Inflammatory macrophage treated with lipopolysaccharide for 1 hour (primary cell): ENCODE measurements at places on chromosomes 2 and 18.

DNA sequence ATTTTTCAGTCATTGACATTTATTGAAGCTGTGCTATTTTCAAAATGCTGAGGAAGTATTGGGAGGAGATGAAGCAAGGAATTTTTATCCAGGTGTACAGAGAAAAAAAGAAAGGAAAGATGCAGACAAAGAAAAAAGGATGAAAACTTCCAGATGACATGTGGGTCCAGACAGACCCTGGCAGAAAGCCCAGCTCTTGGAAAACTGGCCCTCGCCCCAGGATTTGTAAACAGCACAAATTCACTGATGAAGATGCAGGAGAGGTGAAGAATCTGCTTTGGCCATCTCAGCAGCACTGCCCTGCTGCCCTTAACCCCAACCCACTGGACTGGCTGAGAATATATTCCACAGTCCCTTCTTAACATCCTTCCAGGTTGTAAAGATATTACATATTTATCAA lies 12.5 kb downstream of the TACR1 start:
- DNase-seq, result no peak

DNA sequence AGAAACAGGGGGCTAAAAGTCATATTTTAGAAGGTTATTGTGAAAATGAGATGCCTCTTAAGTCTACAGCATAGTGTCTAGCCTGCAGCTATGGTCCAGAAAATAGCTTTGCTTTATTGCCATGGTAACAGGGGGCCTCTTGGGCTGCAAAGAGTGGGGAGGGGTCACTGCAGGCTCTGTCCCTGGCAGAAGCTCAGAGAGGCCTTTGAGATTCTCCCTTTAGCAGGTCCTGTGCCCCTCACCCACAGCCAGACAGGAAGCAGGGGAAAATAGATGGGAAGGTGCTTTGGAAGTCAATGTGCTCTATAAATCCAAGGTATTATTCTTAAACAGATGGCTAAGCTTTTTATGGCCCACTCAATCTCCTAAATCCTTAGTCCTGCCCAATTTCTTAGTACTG lies 1021.3 kb upstream of the GYPC start:
- no peak for DNase-seq

- no peak for DNase-seq
These were observed 139.9 kb downstream of the SH3RF3 start for GRCh38 chr2:109268916-109269315.

DNA sequence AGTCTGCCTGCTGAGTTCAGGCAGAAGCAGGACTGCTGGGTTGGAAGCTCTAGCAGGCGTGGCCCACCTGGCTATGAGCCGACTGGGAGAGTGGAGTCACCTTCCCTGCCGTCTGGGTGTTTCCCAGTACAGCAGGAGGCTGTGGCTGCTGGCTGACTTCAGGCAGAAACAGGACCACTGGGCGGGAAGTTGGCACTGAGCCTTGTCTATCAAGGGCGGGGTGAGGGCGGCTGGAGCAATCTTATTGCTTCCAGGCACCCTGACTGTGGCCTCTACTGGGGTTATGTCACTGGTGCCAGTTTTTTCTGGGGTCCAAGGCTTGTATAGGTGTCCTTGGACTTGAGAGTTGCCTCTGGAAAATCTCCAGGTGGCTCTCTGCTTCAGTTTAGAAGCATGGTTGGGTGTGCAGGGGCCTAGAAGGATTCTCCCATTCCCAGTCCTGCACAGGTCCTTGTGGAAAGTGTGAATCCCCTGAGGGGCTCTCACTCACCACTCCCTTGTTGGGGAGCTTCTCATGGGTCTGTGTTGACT lies 30.5 kb downstream of the LTBP1 start:
- no peak for DNase-seq

DNA sequence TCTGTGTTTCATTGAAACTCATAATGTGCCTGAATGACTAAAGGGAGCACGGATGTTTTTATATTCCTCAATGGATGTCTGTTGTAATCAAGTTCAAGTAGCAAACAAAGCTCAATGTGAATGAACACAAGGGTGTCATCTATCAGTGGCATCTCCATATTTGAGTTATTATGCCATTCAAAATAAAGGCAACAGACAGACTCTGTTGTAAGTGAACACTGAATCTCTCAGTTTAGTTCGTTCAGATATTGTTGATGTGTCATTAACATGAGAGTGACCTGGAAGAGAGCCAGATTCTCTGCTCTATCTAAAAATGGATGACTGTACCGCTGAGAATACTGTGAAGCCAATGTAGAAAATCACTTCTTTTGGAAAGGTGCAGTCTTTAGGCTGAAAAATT lies 118.7 kb downstream of the NUP35 start:
- DNase-seq, result no peak

DNA sequence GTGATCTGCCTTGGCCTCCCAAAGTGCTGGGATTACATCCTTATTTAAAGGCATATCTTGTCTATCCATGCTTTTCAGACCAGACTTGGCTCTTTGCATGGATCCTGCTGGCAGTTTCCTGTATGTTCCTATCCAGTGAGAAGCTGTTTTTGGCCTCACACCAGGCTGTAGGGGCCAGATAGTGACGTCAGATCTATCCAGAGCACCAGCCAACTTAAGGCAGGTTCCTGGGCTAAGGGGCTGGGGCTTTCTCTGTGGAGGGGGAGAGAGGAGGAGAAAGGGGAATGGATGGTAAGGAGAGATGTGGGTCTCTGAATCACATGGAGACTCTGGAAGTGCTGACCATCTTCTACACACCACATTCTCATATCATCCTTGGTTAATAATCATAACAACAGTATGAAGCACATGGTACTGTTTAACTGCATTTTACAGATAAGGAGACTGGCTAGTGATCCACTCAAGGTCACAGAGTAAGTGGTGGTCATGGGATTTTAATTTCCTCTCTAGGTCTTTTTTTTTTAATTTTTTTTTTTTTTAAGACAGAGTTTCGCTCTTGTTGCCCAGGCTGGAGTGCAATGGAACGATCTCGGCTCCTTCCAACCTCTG lies 2.0 kb upstream of the FAM117B start:
- no peak for DNase-seq

- DNase-seq, result no peak
These were observed 476.4 kb upstream of the ZEB2 start for GRCh38 chr2:144996225-144996795.

- DNase-seq, result no peak
These were observed 194.8 kb downstream of the ZEB2 start for GRCh38 chr2:144325086-144325485.

DNA sequence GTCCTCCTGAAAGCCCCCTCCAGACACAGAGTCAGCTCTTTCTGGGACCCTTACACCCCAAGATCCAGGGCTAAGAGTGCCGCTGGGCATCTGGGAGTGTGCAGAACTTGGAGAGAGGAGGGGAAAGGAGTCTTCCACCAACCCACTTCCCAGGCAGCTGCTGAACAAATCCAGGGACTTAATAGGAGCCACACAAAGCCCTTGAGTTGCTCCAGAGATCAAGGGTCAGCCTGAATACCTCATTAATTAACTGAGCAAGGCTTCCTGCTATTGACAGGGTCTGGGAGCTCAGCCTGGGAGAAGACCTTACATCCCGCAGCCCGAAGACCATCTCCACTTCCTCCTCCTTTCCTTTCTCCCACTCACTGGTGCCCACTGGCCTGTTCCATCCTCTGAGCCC lies 108.3 kb downstream of the CELF4 start:
- no peak for DNase-seq

DNA sequence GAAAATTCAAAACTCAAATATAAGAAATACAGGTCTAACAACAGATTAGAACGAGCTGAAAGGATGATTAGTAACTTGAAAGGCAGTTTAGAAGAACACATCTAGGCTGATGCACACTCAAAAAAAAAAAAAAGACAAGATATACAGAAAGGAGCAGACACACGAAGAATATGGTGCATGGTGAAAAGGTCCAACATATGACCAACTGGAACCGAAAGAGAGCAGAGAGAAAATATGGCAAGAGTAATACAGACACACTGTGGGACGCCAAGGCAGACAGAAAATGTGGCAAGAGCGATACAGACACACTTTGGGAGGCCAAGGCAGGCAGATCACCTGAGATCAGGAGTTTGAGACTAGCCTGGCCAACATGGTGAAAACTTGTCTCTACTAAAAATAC lies 39.8 kb downstream of the NDUFA10 start:
- DNase-seq, result no peak

- DNase-seq, result peak; percentile 57
These were observed 39.2 kb downstream of the DPYSL5 start for GRCh38 chr2:26887151-26887550.

GRCh38 chr18:60176259-60176658 lies 196.3 kb downstream of the MC4R start:
- DNase-seq, result no peak

GRCh38 chr2:217919781-217920351 lies 82.9 kb downstream of the TNS1 start:
- no peak for DNase-seq

DNA sequence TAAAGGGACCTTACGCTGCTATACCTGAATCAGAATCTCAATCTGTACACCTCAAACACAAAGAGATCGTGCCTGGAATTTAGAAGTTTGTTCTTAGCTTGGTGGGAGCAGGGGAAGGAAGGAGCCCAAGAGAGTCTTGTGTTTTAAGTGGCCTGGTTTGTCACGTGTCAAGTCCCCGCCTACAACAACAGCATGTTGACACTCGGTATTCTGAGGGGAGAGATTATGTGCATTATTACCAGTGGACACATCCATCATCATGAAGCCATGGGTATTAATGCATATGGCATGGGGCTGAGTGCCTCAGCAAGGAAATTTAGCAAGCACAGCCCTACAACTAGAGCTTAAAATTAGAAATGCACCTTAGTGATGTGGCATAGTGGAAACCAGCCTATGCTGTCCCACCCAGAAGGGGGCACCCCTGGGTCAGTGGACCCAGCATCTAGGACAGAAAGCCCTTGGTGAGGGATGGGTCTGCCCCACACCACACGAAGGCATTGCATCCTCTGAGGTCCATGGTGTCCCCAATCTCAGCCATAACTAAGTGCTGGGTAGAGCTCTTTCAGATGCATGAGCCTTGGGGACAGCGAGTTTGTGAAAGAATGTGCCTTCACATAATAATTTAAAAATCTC lies 138.7 kb downstream of the MGAT5 start:
- DNase-seq, result no peak

- DNase-seq, result no peak
These were observed 26.5 kb upstream of the POLE4 start for GRCh38 chr2:74931940-74932339.

- no peak for DNase-seq
These were observed 91.6 kb downstream of the STPG4 start for GRCh38 chr2:47063538-47063930.

- DNase-seq, result no peak
These were observed 195.9 kb upstream of the TCF4 start for GRCh38 chr18:55783921-55784320.

DNA sequence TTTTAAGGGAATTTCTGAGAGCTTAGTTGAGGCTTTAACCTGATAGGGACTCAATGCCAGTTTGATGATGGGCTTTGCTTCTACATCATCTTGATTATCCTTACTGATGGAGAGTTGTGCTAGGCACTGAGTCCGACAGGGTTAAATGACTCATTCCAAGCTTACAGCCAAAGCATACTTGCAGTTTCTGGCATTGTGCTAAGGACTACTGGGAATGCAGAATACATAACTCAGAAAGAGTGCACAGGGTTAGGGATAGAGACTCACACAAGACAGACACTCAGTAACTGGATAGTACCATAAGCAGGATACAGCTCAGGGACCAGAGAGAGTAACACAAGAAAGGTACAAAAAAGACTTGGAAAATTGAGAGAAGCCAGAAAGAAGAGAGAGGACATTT lies 94.1 kb upstream of the SLC14A2 start:
- no peak for DNase-seq

DNA sequence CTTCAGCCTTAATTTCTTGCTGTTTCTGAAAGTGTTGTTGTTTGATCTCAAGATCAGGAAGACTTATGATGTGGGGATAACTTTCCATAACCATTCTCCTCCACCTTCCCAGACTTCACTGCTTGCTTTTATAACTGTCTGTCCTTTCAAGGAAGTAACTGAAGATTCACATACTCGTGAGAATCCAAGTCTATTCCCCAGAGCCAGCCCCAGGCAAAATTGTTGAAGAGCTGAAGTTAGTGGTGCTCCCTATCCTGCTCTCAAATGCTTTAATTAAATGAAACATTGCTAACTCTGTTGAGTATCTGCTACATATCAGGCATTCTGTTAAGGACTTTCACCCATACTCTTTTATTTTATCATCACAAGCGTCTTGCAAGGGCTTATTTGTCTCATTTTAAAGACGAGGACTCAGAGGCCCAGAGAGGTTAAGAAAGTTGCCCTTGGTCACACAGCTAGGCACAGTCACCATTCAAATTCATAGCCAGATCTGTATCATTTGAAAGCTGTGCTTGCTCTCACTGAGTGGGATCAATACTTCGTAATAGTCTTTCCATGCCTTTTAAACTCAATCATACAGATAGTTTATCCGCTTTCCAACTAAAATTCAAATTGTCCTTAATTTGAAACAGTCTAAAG lies 189.8 kb upstream of the TCF4 start:
- no peak for DNase-seq

DNA sequence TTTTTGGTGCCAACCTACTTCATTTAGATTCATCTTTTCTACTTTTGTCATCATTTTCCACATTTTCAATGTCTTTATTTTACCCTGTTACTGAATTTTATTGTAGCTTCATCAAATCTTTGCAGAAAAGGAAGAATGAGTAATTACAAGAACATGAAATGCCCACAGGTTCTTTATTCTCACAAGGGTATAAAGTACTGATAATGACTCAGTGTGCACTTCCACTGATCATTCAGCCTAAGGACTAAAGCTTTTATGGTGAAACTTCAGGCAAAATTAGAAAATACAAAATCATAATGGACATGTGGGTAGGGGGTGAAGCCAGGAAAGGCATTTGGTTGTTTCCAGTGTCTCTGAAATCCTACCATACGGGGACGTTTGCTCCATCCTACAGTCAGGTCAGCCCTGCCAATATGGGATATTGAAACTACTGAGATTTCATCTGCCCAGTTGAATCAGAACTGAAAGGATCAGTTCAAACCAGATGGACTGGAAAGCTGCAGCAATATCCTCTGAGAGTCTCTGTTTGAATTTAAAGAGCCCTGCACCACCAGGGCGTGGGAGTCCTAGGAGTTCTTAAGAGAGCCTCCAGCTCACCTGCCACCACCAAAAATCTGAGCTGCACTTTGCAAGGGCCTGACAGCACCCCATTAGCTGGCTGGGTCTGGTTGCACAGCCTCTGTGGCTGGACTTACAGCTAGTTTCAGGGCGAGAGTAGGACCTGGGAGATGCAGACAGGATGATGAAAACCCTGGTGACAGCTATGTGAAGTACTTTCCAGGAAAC lies 390.4 kb downstream of the CMPK2 start:
- DNase-seq, result no peak

GRCh38 chr18:54191352-54191751 lies 33.1 kb downstream of the MBD2 start:
- no peak for DNase-seq

DNA sequence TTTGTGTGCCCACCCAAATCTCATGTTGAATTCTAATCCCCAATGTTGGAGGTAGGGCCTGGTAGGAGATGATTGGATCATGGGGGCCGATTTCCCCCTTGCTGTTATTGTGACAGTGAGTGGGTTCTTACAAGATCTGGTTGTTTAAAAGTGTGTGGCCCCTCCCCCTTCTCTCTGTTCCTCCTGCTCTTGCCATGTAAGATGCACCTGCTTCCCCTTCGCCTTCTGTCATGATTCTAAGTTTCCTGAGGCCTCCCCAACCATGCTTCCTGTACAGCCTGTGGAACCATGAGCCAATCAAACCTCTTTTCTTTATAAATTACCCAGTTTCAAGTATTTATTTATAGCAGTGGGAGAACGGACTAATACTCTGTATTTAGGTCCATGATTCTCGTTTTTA lies 588.1 kb downstream of the DCDC2C start:
- no peak for DNase-seq
